Stimulated activated CD4-positive, alpha-beta T cell treated with anti-CD3 and anti-CD28 coated beads, Interleukin-12 subunit alpha, Interleukin-12 subunit beta, amount 100 ng/mL, for 24 hours (primary cell): ENCODE measurements at places on chromosomes 1 and 21.

DNA sequence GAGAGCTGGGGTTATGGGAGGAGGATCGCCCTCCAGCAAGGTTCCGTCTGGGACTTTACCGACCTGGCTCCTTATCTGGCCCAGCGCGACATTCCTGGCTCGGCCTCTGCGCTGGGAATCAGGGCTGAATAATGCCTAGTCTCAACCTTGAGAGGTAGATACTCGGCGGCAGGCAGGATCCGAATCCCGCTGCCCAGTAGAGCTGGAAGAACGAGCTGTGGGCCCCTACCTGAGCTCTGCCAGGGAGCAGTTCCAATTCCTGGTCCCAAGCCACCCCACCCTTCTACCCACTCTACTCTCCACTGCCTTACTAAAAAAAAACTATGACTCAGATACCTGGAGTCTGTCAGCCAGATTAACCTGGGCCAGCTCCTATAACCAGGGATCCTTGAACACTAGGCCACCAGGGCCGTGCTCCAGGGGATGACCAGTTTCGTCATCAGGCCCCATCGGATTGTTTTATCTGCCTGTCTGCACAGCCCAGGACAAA is 53.6 kb downstream of the RHBG start:
- DNase-seq, result no peak

GRCh38 chr1:228007801-228008341 is 1.1 kb downstream of the WNT3A start:
- DNase-seq, result no peak

GRCh38 chr21:35537604-35538003 is 488.5 kb upstream of the RUNX1 start:
- DNase-seq, result no peak

- DNase-seq, result no peak
Observed at GRCh38 chr1:155052439-155053395, 1.6 kb downstream of the ADAM15 start.

DNA sequence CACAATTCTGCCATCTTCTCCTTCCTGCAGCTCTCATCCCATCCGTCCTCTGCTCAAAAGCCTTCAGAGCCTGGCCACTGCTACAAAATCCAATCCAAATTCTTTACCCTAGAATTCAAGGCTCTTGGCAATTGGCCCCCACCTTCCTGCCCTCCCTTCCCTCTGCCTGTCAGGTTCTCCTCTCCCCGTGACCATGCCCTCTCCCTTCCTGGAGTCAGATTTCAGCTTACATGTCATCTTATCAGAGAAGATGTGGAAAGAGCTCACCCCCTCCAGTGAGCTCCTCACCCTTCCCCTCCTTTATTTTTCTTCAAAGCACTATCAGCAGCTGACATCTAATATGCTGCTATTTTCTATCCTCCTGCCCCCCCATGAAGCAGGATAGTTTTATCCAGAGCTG is 86.9 kb downstream of the GRIK3 start:
- DNase-seq, result no peak
